ENCODE measurements at places on chromosomes 2 and 18. TPM values are rescaled to one million over a fixed set of nuclear protein-coding genes. Genes with fewer than 3 reads are reported as not detected.

- no peak for DNase-seq
These were observed 137.5 kb downstream of the PHLPP1 start for GRCh38 chr18:62852851-62853250.

DNA sequence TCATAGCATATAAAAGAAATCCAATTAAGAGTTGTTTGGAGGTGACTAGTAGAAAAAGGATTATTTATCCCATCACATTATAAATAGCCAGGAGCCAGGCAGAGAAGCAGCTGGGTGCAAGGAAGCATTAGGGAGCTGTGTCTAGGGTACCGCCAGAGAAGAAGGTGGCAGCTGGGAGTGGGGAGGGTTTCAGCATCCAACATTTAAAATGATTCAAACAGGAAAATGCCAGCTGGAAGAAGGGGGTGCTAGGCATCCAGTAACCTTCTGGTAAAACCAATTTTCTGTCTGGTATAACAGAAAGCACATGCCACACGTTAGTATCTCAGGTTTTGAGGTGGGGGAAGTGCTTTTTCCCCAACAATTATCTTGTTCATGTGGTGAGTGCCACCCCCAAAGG, 452.4 kb downstream of the ZEB2 start:
- no peak for DNase-seq

DNA sequence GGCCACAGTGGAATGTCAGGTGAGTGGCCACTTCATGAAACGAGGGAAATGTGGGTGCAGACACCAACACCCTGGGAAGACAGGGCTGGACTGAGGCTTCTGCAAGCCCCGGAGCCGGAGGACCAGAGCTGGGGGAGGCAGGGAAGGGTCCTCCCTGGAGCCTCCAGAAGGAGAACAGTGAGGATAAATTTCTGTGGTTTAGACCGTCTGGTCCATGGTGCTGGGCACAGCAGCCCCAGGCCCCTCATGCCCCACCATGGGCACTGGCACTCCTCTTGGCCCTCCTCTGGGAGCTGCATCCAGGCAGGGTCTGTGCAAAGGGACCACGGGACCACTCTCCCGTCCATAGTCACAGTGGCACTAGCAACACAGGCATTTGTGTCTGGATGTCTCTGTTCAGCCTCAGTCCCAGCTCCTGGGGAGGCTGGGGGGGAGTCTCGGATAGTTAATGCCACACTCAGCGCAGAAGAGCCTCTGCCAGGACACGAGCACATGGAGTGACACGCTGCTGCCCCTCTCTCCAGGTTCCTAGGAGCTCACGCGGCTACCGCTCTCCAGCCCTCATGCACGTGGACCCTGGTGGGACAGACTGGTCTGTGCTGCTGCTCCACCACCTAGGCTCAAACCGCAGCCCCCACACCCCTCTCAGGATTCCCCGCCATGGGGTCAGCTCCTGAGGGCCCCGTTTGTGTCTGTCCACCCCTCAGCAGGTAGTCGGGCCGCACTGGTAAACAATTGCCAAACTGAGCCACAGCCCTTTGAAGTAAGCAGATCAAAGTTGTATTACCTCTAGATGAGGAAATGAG, 305.9 kb upstream of the SALL3 start:
- no peak for DNase-seq

DNA sequence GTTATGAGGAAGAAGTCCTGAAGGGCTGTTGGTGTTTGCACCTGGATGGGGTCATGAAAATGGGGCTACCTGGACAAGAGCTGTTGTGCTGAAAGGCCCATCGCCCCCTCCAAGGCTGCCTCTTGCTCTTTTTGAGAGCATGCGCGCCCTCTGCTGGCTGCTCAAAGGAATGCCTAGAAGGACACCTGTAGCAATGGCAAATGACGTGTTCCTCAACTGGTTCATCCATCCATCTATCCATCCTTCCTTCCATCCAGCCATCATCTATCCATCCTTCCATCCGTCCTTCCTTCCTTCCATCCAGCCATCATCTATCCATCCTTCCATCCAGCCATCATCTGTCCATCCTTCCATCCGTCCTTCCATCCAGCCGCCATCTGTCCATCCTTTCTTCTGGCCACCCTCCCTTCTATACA, 17.2 kb upstream of the RPL31 start:
- DNase-seq = peak; percentile 90

GRCh38 chr2:17589406-17590035, 49.0 kb downstream of the VSNL1 start:
- DNase-seq = no peak

DNA sequence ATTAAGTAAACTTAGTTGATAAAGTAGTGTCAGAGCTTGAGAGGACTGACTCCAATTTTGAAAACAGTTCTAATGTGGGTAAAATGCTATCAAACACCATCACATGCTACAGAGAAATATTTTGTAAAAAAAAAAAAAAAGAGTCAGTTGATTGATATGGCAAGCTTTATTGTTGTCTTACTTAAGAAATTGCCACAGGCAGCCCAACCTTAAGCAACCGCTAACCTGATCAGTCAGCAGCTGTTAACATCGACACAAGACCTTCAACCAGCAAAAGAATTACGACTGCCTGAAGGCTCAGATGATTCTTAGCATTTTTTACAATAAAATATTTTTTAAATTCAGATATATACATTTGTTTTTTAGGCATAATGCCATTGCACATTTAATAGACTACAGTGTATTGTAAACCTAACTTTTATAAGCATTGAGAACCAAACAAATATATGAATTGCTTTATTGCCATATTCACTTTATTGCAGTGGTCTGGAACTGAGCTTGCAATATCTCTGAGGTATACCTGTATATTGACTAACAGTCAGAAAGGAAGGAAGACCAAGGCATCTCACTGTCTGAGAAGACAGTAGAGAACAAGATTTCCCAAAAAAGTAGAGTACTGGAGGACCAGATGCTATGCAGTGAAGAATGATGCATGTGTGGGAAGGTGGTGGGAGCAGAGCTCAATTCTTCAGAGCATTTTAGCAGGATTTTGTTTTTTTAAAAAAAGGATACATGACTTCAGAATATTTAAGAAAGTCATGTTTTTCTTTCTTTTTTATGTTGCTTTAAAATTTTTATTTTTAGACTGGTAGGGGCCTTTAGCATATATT, 973.8 kb upstream of the GYPC start:
- no peak for DNase-seq

- DNase-seq = no peak
These were observed 628 bp downstream of the SH2D6 start for GRCh38 chr2:85419009-85419675.

DNA sequence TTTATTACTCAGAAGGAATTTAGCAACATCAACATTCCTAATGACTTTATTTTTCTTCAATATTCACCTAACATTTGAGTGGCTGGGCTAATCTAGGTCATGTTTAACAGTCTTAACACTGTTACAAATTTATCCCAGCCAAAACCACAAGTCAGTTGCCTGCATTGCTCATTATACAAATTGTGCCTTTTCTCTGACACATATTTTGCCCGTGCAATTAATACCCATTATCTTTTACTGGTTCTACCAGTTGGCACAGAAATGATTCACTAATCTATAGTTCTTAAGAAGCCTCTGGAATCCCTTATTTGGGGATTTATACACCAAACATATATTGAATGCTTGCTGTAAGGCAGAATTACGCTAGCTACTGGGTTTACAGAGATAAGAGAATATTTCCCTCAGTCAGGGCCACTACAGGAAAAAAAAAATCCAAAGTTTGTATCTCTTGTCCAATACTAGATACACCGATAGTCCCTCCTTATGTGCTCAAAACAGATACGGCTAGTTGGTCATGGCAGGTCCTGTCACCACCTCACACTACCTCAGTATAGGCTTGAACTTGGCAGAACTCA, 46.3 kb downstream of the ZCCHC2 start:
- no peak for DNase-seq

DNA sequence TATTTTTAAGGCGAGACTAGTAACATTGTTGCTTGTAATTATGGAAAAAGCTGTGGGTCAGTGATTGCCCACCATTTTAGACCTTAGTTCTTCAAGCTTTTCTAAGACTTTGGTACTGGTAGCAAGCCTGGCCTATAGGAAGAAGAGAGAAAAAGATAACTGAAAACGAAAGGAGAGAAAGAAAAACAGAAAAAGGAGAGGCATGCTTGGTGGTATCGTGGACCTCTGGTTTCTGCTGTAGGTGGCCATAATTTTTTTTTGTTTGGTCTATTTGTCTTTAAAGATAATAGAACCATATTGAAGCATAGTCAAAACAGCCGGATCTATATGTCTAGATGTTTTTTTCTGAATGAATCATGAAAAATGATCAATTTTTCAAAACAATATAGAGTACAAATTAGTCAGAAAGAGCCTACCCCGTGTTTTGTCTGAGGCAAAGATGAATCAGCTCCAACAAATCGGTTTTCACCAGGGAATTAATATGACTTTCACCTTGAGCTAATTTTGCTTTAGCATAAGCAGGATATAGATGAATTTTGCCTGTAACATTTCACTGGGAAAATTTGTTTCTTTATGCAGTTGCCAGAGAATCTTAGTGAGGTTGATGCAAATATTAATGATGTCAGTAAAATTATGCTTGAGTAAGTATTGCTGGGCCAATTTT, 45.7 kb downstream of the CCDC85A start:
- DNase-seq = no peak

DNA sequence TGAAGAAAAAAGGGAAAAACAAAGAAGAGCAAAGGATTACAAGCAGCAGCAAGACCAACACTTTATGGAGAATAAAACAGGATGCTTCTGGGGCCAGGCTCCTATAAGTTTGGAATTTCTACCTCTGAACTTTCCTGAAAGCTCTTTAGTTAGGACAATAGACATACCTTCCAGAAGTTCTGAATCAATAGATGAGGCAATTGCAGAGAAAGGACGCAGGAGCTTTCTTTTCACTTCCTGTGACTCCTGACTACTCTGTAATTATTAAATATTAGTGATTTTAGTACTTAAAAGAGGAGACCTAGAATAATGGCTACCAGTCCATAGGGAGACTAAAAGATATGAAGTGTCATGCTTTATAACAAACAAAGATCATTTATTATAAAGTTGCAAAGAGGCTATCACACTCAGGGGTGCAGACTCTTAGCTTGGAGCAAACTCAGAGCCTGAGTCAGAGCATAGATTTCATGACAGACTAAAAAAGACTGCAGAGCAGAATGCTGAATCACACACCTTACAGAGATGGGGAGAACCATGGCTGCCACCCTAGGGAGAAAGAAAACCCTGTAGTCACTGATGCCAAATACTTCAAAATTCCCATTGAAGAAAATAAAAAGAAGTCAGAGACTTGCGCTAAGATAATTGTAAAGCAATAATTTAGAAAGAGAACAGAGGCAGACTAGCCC, 52.5 kb upstream of the FAM136A start:
- DNase-seq = no peak

- no peak for DNase-seq
These were observed 34.4 kb upstream of the PMAIP1 start for GRCh38 chr18:59865241-59865986.

DNA sequence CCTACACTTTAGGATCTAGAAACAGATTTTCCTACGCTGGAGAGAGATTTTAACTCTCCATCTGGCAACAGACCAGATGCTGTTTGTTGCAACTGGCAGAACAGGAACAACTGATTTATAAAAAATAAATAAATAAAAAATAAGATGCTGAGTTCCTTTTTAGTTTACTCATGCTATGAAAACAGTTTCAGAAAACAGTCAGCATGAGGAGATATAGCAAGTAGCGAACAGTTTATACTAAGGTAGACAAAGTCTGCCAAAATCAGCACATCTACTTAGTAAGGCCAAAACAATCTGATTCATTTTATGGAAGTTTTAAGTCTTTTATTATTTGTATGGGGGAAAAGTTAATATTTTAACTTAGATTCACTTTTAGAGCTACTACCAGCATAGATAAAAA, 974.0 kb upstream of the CNTNAP5 start:
- no peak for DNase-seq

DNA sequence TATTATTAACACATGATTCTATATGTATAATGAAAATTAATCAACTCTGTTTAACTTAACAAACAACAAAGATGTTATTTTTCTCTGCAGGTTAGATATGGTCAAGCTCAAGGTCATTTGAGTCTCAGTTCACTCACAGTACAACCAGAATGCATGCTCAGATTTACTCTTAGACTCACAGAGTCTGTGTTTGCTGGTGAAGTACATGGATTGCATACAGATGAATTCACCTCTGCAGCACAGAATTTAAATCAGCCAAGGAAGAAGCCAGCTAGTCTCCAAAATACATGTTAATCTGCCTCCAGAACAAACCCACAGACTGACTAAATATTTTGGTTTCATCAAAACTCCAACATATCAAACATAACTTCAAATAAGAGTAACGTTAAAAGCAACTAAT, 424.5 kb downstream of the RAD51AP2 start:
- no peak for DNase-seq

DNA sequence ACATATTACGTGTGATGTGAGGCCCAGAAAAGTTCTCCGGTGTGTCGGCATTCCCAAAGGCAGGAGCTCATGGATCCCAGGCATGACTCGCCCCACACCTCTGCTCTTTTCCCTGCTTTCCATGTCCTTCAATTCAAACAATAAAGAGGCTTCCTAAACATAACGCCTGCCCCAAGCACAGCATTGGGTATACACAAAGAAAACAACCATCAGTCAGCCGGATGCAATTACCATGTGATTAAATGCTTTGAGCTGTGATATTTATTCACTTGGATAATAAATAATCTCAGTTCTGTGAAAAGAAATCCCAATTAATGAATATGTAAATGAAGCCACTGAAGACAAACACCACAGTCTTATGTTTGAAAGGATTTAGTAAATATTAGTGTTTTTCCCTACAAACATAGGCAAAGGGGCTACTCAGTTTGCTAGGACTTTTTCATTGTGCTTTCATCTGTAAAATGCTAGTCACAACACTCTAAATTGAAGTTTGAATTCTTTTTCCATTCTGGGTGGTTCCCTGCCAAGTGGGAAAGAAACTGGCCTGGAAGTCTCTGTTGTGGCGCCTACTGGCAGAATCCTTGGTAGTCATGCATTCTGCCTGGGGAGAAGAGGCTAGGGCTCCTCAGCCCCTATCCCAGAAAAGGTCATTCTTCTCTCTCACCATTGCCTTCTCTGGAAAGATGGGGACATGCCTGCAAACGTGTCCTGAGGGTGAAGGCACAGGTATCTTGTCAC, 144.7 kb downstream of the COL6A3 start:
- no peak for DNase-seq

- DNase-seq = peak; percentile 81
These were observed 1.3 kb downstream of the SDC1 start for GRCh38 chr2:20223407-20224163.

GRCh38 chr2:184154438-184154837, 443.9 kb upstream of the ZNF804A start:
- DNase-seq = no peak

CAVIN2 gene
- total RNA-seq = not detected

RAB27B gene
- total RNA-seq = 0.40 TPM

ACMSD gene
- not detected for total RNA-seq

CLASP1 gene
- 75.5 TPM for total RNA-seq

SCYGR4 gene
- not detected for total RNA-seq

DUSP2 gene
- 2.1 TPM for total RNA-seq
